Activated T-cell treated with anti-CD3 and anti-CD28 coated beads for 48 hours (primary cell): ENCODE measurements at places on chromosomes 6 and 20.

DNA sequence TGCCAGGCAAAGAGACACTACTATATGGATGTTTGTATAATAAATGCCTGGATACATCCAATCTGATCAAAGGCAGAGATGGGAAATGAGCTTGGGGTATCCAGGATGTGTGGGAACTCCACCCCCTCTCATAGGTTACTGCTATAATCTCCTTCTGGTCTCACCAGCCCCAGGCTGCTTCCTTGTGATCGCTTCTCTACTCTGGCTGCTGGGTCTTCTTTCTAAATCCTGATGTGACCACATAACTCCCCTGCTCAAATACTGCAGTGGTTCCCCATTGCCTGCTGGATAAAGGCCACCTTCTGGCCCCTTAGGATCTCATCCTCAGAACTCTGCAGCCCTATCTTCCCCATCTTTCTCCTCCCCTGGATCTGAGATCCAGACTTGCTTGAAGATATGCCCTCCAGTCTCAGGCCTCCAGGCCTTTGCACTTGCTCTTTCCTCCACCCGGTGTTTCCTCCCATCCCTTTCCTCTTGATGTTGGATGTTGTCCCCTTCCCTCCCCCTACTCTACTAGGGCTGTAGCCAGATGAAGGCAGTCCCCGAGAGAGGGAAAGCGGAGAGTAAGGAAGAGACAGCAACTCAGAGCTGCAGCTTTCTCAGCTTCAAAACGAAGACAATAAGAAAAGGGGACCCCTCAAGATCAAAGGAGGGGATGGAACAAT lies 828 bp upstream of the XKR7 start:
- DNase-seq = no peak

- no peak for DNase-seq
Measured at GRCh38 chr6:30804333-30804732, 60.0 kb upstream of the IER3 start.

DNA sequence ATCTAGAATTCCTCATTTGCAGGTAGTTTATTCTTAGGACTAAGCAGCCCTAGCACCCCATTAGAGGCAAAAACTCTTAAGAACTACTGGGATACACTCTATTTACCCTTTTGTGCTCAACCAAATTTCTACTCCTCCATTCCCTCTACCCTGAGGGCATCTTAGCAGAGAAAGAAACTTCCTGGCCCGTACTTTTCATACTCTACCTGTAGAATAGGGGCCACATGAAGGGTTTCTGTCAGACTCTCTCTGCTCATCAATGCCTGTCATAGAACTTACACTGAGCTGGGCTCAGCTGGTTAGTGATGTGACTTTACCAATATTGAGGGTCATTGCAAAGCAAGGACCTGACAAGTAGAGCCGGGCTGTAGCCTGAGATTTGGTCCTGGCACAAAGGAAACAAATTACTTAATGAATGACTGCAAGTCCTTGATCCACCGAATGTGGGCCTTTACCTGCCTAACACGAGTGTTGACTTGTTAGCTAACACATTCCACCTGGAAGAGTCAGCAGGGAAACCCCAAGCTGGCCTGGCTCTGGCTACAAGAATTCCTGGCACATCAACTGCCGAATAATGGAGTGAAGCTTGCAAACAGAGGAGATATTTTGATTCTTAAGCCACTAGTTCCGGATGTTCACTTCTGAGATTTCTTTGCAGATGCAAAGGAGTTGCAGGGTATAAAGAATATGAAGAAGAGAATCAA lies 280.5 kb upstream of the JAG1 start:
- no peak for DNase-seq

GRCh38 chr6:26031595-26032339 lies 55.5 kb upstream of the HFE start:
- peak; percentile 74 for DNase-seq

GRCh38 chr6:159616456-159616855 lies 76.6 kb downstream of the SOD2 start:
- no peak for DNase-seq
